ENCODE measurements at places on chromosomes 1 and 21.

- no peak for DNase-seq
Measured at GRCh38 chr1:24186993-24187790, at the start of gene IFNLR1. Gene IFNLR1, minus strand, starts transcription at chr1:24187289. Its CDS starts 41 bp downstream, at chr1:24187248.

- DNase-seq: no peak
Measured at GRCh38 chr1:223765719-223766340, 53.5 kb downstream of the CAPN2 start.

- DNase-seq: no peak
Measured at GRCh38 chr1:160465123-160465522, 57.9 kb downstream of the SLAMF6 start.

GRCh38 chr1:75522389-75522788, 88.5 kb downstream of the SLC44A5 start:
- no peak for DNase-seq

DNA sequence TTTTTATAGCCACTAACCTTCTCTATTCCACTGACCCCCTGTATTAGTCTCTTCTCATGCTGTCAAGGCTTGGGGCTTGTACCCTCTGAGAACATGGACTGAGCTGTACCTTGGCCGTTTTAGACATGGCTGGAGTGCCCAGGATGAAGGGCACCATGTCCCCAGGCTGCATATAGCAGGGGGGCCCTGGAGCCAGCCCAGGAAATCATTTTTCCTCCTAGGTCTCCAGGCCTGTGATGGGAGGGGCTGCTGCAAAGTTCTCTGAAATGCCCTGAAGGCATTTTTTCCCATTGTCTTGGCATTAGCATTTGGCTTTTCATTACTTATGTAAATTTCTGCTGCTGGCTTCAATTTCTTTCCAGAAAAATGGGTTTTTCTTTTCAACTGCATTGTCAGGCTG, 119.5 kb downstream of the NTMT2 start:
- DNase-seq: no peak

DNA sequence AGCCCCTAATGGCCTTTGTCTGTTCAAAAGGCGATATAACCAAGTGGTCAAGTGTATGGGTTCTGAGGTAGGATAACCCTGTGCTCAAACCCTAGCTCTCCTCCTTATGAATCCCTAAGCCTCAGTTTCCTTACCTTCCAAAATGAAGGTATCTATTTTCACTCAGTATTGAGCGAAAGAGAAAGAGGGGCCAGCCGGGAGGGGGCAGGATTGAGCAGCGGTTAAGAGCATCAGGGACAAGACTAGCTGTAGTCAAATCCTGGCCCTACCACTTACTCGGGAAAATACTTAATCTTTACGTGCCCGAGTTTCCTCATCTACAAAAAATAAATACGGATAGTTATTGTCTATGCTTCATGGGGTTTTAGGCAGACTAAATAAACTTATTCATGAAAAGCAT, 25.7 kb downstream of the LY9 start:
- no peak for DNase-seq

GRCh38 chr1:109817881-109818270, 54.2 kb upstream of the EPS8L3 start:
- no peak for DNase-seq

DNA sequence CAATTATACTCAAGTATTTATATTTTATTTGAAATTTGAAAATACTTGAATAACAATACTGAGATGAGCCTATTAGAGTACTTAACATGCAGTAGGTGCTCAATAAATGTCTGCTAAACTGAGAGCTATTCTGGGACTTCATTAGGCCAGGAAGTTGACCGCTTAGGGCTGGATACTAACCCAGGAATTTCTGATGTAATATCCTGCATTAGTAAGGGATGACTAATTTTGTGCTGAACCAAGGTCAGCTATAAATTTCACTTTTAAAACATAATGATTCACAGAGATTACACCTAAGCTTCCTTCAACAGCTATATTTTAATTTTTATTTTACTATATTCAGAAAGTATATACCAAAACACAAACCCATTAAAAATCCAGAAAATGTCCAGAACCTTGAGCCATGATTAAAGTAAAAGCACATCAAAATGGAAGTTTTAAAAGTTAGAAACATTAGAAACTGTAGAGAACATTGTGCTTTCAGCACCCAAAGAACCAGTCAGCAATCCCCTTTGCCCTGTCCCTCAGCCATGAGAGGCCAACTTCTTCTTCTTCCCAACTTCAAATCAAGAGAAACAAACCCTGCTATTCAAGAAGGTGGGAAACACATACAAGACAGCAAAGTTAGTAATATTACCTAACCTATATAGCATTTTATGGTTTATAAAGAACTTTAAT, 35.4 kb downstream of the WNT2B start:
- DNase-seq: peak; percentile 59

DNA sequence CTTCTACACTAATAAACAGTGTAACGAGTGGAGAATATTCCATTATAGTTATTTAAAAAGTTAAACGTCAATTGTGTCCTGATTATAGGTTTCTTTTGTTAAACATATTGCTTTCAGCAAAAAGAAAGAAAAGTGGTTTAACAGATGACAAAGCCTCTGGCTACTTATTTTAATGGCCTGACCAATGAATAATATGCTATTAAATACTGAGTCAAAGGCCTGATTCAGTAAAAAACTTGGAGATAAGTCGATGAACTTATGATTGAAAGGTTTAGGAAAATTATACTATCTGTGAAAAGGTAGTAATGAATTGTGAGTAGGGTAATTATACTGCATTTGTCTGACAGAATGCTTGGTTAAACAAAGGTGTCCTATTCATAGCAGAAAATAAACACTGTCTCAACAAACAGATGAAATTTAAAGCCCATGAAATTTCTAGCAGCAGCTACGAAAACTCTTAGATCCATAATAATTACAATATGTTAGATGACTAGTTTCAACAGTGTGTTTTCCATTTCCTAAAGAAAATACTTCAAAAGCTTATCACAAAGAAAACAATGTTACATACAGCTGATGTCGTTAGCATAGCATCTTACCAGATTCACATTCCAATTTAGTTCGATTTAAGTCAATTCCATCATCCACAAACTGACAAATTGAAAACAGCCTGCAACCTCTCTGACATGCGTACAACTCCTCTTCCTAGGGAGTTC, 6.2 kb downstream of the TMEM59 start:
- DNase-seq: no peak

GRCh38 chr21:38392661-38393060, 105.6 kb downstream of the ERG start:
- DNase-seq: no peak

DNA sequence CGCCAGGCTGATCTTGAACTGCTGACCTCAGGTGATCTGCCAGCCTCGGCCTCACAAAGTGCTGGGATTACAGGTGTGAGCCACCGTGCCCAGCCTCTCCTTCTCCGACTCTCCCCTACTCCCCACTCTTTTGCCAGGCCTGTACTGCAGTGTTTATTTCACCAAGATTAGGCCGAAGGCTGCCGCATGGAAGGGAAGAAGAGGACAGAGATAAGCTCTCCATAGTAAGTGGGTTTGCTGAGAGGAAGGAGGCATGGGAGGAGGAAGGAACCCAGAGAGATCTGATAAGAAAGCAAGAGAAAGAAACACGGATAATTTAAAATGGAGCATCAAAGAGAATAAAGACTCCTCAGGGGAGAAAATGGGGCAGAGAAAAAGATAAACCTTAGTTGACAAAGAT, 8.7 kb downstream of the PTCH2 start:
- no peak for DNase-seq

GRCh38 chr1:1429671-1430073, 5.8 kb upstream of the VWA1 start:
- DNase-seq: no peak

- DNase-seq: no peak
Measured at GRCh38 chr21:26124421-26124833, 46.1 kb downstream of the APP start.

GRCh38 chr1:115505148-115505571, 136.6 kb upstream of the VANGL1 start:
- DNase-seq: no peak

DNA sequence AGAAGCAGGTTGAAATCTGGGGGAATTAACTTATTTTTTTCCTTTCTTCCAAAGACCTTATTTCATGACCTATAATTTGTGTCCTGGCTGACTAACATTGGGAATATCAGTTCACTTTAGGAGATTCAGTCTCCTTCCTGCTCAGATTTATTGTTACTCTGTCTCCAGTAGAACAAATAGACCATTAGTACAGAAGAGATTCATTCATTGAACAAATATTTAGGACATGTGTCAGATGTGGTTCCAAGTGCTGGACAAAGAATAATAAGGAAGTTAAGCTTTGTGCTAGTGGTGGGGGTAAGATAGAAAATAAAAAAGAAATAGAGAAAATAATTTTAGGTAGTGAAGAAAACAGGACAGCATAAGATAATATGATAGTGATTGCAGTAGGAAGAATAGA, 20.3 kb downstream of the ZMYM4 start:
- DNase-seq: peak; percentile 71

GRCh38 chr1:228150120-228150460, 360 bp downstream of the GJC2 start:
- no peak for DNase-seq

GRCh38 chr1:117342397-117342796, 24.9 kb upstream of the MAN1A2 start:
- no peak for DNase-seq

- DNase-seq: no peak
Measured at GRCh38 chr1:77354536-77354935, 72.7 kb downstream of the AK5 start.

- DNase-seq: peak; percentile 82
Measured at GRCh38 chr1:21022279-21023040, 154.2 kb downstream of the EIF4G3 start.

DNA sequence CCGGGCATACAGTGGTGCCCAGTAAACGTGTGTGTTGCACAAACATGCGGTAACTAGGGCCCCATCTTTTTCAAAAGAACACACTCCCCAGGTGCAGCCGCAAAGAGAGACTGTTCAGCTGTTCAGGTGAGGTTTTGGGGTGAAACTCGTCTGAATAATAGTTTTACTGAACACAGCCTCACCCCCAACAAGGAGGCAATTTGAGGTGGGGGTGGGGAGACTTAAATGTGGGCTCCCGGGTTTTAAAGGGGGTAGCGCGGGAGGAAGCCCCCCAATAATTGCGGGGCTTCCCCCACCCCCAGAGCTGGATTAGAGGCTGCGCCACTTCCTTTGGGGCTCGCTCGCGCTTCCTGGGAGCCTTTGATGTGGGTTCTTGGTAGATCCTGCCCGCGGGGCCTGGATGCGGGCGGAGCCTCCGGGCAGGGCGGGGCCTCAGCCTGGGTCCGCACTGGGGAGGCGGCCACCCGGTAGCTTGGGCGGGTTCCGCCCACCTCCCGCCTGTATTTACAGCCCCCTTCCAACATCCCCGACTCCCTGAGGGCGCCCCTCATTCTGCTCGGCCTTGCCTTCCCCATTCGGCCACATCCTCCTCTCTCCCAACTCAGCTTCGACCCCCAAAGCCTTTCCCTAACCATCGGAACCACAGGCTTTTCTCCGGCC, 6.4 kb upstream of the EPHA2 start:
- DNase-seq: no peak

DNA sequence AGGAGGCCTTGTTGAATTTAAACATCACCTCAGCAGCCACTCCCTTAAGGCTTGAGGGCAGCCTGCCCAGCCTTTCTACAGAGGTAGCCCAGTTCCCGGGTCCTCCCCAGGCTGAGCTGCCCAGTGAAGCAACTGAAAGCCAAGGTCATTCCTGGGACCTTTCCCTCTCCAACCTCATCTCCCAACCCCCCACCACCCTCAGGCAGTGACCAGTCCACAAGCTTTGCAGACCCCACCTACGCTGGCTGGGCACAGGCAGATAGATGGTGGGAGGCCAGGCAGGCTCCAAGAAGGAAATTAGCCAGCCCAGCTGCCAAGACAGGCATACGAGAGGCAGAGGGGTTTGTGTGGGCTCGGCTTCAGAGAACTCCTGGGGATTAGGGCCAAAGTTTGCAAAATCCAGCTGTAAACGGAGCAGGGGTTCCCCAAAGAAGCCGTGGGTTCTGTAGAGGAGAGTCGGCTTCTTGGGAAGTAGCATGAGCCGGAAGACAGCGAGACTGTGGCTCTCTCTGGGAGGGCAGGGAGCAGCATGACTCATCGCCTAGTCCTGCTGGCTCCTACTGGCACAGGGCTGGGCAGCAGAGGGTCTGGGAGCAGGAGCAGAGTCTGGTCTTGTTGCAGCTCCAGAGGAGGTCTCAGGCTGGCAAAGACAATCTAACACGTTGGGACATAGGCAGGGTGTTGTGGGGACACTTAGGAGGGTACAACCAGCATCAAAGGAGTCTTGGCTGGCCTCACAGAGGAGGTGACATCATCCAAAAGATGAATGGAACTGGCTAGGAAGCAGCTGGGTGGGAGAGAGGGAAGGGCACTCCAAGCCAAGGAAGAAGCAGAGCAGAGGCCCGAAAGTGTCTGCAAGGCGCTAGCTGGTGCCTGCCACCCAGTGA, 2.8 kb upstream of the ZC3H12A start:
- peak; percentile 87 for DNase-seq

- peak; percentile 97 for DNase-seq
Measured at GRCh38 chr1:154445040-154445472, 39.9 kb downstream of the IL6R start.

DNA sequence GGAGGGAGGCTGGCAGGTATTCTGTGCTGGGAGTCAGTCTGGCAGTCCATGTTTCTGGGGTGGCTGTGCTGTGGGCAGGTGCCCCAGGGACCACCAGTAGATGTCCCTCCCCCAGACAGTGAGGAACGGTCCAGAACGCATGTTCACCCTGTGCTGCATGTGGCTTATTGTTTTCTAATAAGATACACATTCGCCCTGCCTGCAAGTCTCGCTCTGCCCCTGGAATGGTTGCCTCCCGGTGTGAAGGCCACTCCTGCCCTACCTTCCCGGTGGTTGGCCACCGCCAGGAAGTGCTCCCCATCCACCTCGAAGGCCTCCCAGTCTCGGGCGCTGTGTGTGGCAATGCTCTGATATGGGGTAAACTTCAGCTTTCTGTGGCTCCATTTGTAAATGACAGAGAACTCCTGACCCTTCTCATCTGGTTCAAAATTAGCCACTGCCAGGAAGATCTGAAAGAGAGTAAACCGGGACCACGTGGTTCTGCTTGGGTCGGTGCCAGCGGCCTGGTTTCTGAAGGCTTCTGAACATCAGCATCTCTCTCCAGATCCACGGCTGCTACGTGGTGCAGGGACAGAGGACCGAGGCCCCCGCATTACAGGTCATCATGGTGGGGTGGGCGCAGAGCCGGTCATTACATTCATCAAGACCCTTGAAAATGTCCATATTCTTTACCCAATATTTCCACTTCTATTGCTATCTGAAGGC, 14.5 kb downstream of the KRTAP10-1 start:
- DNase-seq: no peak

Measured in SJSA1 (cell line).